Stimulated activated CD4-positive, alpha-beta T cell treated with anti-CD3 and anti-CD28 coated beads, Interleukin-2, amount 100 ng/mL, for 4 hours (primary cell): ENCODE measurements at places on chromosomes 7 and 10.

DNA sequence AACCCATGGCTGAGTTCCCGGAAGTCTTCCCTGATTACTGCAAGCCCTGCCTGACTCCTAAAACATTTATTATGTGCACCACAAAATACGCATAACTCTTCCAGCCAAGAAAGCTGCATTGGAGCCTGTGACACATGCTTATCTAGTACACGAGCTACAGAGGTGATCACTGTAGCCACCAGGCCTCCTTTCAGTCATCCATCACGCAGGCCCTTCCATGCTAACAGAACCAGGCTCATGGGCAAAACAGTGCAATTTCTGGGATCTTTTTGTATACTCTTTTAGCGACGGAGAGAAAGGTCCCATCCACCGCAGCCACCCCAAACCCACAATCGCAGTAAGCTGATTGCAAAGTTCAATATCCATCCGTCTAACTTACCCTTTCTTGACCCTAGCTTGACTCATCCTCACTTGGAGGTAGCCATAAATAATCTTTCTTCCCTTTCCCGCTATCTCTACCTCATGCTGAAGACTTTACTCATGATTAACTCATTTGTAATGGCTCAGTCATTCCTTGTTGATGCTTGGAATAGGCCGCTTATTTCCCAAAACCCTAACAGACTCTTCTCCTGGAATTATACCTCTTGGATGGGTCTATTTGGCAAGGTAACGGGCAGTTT lies 1203.5 kb downstream of the TYW1 start:
- no peak for DNase-seq

GRCh38 chr7:98788966-98789365 lies 80.8 kb downstream of the TMEM130 start:
- no peak for DNase-seq

DNA sequence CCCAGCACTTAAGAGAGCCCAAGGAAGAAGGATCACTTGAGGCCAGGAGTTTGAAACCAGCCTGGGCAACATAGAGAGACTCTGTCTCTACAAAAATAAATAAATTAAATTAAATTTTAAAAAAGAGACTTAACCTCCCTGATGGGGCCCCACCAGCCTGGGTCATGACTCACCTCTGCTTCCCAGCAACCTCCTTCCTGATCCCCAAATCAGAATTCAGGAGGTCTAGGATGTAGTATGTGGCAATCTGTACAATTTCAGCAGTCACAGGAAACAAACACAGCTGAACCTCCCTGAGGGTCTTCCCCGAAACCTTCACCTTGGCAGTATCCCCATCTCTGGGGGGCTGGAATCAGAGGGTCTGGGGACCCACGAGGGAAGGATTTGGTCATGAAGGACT lies 9.7 kb upstream of the PPP1R35 start:
- DNase-seq: no peak

- no peak for DNase-seq
Measured at GRCh38 chr7:157740251-157740798, 403.5 kb downstream of the DNAJB6 start.

GRCh38 chr7:101018271-101019167 lies 1.4 kb upstream of the MUC17 start:
- DNase-seq: no peak

DNA sequence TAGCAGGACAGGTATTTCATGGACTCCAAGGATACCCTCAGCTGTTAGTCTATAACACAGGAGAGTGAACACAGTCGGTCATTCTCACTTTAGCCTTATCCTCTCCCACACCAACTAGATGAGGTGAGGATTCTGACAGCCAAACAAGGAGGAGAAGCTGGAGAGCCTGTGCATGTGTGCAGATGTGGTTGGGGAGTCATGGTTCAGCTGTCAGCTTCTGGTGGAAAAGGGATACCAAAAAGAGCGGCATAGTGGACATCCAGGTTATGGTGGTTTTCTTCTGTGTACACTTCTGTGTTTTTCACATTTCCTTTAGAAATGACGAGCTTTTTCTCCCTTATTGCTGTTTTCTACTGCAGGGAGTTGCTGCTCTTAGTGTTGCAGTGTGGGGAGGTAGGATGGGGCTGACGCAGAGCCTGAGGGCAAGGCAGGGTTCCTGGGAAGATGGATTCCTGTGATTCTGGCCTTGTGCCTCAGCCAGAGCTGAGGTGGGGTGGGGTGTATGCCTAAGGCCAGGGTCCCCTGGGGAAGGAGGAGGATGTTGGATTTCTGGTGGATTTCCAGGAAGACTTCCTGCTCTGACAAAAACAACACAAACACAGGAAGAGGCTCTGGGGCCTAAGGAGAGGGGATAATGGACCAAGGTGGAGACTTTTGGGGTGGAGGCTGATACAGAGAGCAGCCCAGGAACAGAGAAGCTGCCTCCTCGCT lies 26.6 kb downstream of the PLAU start:
- no peak for DNase-seq
